ENCODE measurements at places on chromosomes 6 and 20.

- DNase-seq: no peak
Observed at GRCh38 chr6:12458558-12458957, 168.4 kb downstream of the EDN1 start.

- DNase-seq: no peak
Observed at GRCh38 chr6:106886081-106886843, 88.3 kb downstream of the CD24 start.

- no peak for DNase-seq
Observed at GRCh38 chr20:4802527-4802926, 80.8 kb downstream of the PRND start.

DNA sequence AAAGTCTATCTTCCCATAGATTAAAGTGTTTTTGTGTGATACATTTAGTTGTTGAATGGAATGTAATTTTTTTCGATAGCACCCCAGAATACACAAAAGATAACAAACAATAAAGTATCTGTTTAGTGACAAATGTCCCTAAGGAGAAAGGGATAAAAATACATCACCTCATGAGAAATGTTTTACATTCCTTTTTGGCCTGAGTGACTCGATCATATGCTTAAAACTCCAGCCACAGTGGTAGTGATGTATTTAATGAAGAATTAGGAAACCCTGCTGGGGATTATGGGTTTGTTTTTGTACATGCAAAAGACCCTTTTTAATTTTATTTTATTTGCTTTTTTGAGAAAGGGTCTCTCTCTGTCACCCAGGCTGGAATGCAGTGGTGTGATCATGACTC is 4.3 kb upstream of the SGK1 start:
- DNase-seq: no peak

DNA sequence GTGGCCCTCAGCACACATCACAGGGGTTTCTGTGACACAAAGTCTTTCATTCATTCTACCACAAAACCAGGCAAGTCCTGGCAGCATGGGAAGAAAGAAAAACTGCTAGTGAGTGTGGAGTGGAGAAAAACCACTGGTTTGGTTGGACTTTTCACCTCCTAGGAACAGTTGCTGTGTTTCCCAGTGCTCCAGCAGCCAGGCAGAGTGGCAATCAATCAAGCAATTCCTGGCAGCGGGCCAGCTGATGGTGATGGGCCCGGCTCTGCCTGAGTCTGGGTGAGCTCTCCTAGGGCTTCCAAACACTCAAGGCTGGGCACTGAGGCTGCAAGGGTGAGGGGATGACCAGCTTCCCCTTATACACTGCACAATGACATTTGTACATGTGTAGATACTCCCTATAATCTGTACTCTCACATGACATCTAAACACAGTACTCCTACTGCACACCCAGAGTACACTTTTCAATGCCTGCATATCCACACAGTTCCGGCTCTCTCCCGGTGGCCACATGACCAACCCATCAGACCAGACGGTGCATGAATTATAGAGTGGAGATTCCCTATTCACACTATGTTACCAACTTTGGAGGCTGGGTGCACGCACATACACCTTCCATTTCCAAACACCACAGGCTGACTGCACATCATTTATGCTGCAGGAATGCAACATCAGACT is 156.6 kb downstream of the UNC5CL start:
- DNase-seq: no peak

DNA sequence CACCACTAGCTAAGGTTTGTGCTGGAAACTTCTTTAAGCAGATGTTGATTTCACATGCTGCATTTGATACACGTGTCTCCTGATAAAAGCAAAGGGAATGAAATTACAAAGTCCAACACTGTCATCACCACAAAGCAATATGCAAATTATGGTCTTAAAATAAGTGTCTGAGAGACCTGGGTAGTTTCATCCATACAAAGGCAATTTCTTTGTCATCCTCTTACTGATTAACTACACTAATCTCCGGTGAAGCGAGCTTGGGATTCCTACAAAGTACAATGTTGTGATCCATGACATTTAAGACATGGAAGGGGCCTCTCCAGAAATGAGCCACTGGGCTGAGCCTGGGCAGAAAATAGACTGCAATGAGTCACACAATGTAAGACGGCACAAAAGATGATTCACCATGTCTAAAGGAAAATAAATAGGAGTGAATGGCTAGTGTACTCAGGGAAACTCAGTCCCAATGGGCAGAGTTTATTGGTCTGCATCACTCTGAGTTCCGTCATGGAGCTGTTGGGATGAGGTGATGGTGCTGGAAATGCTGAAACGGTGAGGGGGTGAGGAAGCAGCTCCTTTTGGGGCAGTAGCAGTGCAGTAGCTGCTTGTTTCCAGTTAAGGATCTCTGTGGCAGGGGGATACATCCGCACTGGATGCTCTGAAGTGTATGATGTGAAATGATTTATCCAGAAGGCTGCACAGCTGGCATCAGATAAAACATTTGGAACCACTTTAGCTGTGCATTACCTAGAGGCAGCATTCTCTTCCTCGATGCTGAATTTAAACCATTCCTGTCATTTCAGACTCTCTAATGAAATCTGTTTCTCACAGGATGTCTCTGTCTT is 103.3 kb downstream of the IBTK start:
- DNase-seq: peak; percentile 96

DNA sequence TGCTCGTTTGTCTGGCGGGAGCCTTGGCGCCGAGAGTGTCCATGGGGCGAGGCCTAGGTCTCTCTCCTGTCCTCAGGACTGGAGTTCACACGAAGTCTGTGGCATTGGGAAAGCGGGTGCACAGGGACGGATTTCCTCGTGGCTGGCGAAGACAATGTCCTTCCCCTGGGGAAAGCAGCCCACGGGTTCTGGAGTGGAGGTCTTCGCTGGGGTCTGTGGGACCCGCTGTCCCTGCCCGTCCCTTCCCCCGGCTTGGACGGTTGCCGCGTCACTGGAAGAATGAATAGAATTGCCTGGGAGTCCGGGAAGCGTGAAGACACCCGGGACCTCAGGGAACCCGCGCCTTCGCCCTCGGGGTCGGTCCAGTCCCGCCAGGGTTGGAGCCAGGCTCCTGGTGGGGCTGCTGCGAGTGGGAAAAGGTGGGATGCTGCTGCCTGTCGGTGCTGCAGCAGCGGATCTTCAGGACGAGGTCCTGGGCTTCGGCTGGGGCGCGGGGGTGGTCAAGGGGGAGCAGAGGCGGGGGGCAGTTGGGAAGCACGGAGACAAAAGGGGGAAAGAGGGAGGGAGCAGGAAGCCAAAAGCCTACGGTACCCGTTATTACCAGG is 441.8 kb upstream of the DEFB115 start:
- DNase-seq: no peak

GRCh38 chr6:17865243-17865642 is 122.2 kb downstream of the KIF13A start:
- DNase-seq: no peak

GRCh38 chr6:31529329-31530150 is 778 bp downstream of the MCCD1 start:
- no peak for DNase-seq

- DNase-seq: no peak
Observed at GRCh38 chr6:127768745-127769144, 132.1 kb downstream of the THEMIS start.

GRCh38 chr6:15077006-15077405 is 168.9 kb upstream of the JARID2 start:
- no peak for DNase-seq

DNA sequence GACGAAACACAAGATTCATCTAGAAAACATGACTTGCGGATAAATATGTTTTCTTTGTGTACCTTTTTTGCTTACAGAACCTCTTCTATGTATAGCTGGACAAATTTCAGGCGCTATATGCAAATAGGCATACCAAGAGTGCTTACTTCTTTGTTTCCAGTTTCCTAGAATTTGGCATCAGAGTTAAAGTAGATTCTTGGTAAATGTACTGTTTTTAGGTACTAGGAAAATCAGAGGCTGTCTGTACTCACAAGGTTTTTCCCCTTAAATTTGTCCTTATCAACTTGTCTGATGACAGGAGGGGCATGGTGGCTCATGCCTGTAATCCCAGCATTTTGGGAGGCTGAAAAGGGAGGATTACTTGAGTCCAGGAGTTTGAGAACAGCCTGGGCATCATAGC is 124.9 kb upstream of the TMEM170B start:
- no peak for DNase-seq

DNA sequence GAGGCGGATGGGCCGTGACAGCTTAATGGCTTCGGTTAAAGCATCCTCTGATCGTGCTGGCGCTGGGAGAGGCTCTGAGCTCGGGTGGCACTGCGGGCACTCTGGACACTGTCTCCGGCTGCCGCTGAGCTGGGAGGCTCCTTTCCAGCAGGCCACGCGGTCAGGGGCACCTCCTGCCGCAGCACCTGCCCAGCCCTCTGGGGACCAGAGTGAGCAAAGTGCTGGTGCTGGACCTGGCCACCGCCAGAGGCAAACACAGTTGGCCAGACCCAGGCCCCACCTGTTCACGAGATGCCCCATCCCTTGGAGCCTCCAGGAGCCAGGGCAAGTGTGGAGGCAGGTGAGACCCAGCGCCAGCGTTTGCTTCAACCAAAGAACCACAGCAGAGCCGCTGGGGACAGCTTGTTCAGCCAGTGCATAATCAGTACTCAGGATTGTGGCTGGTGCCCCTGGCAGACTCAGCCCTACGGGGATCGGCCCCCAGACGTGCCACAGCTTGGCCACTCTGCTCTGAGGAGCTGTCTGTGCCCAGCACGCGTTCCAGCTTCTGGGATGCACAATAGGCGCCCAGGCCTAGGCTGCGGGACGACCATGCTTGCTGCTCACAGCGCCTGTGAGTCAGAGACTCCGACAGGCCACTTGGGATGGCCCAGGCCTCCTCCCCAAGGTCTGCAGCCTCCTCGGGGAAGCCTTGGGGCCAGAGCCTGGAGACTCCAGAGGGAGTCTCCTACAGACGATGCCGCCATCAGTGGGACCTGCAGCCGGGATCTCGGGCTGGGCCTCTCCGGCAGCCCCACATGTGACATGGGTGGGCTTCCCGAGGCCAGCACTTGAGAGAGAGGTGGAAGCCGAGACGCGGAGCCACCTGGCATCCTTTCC is 38.2 kb upstream of the SLCO4A1 start:
- DNase-seq: no peak

DNA sequence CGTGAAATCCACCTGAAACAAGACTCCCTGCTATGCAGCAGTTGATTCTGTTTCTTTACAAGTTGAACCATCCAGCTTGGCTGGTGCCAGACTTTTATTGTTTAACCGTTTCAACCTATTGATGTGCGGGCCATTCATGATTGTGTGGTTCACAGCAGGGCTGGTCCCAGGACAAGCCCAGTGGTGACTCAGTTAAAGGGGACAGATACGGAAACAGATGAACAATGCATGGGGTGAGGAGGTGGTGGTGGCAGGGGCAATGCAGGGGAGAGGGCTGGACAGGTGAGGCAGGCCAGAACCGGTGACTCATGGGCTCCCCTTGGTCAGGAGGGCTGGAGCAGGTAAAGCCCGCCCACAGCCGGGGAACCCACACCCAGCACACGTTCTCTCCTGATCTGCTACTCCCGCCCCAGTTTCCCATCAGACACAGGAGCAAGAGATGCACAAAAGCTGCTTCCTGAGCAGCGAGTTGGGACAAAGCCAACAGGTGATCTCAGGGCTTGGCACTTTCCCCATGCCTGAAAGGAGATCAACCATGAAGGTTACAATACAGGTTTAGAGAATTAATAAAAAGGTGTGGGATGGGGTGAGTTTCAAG is 232.2 kb downstream of the LY86 start:
- no peak for DNase-seq

DNA sequence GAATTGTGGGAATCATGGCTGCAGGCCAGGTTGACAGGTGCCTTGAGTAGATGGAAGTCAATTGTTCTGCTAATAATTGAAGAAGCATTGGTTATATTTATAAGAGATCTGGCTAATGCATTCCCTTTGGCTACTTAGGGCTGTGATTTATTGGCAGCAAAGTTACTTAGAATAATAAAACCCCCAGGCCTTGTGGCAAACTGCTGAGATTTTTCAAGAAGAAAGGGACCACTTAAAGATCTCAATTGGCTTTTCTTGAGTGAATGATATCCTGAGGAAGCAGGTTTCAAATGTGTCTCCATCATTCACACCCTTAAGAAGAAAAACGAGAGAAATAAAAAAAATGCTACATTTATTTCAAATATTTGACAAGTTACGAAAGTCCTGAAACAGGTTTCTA is 27.4 kb downstream of the DDO start:
- no peak for DNase-seq

- no peak for DNase-seq
Observed at GRCh38 chr6:67544851-67545452, 1090.1 kb upstream of the ADGRB3 start.

DNA sequence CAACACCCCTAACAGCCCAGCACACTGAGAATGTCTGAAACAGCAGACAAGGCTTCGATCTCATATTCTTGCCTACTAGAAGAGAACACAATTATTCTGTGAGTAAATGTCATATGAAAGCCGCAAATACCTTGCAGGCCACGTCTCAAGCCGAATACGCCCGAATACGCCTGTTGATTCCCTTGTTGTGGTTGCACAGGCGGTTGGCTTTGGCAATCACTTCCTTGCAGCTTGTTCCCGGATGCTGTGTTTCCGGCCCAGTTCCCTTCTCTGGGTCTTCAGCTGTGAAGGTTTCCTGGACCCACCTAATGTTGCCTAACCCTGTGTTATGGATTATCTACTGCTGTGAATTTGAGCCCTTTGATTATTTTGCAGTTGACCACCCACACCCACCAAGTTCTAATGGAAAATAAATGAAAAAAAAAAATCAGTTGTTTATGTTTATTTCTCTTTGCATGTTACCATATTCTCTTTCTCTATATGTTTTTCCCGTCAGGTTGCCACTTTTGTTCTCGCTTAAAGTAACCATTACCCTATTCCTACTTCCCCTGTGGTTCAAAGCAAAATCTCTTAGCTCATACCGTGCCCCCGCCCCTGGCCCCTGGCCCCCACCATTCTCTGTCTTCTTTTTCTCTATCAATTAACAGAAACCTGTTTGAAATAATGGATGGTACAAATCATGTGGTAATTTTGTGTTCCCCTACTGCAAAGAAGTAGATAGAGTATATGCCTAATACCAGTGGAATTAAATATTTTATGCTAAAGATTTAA is 172.4 kb downstream of the ADGB start:
- DNase-seq: no peak

- DNase-seq: no peak
Observed at GRCh38 chr6:21603082-21603952, 9.8 kb downstream of the SOX4 start.

DNA sequence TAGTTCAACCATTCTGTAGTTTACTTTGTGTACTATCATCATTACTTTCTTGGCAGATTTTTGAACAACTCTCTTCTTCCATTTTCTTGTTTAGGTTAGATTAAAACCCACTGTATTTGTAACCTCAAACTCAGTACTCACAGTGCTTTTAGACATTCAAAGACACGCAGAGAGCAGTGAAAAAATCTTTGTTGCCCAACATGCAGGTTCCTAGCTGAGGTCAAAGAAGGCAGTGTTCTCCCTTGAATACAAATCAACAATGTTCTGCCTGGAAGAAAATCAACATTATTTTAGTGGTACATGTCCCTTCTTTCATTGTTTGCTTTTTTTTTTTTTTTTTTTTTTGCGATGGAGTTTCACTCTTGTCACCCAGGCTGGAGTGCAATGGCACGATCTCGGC is 11.2 kb downstream of the CYB5R4 start:
- no peak for DNase-seq

GRCh38 chr6:158011980-158012566 is 30.4 kb downstream of the SYNJ2 start:
- DNase-seq: no peak

- DNase-seq: no peak
Observed at GRCh38 chr6:144745439-144745838, 460.3 kb downstream of the UTRN start.
